ENCODE measurements at places on chromosomes 7 and 10. TPM values are rescaled to one million over a fixed set of nuclear protein-coding genes. Genes with fewer than 3 reads are reported as not detected.

GRCh38 chr7:117009705-117010361, 56.5 kb downstream of the ST7 start:
- DNase-seq: no peak

- no peak for DNase-seq
These were observed 2.5 kb downstream of the LBX1 start for GRCh38 chr10:101226491-101227428.

DNA sequence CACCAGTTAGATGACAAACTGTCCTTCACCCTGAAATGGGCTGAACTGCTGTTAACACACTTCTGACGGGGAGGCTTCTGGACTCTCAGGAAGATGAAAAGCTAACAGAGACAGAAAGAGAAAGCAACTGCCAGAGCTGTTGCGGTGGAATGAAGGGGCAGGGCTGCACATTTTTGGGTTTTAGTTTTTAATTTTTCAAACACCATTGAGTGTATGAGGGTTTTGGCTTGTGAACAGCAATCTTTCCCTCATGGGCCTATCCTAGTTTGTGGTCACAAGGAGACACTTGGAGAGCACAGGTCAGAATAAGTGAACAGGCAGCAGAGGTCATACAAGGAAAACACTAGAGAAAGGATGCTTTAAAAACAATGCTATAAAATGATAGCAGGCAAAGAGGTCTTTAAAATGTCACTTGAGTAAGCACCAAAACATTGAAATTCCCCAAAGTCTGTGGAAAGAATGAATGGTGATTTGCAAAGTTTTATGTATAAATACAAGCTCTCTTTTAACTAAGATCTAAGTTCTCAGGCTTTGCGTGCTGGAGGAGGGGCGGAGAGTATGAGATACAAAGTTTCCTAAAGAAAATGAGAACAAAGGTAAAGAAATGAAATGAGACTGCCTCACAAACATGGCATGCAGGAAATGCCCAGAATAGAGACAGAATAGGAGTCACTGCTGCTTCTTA, 101.4 kb upstream of the GLI3 start:
- no peak for DNase-seq

GRCh38 chr7:106757846-106758245, 96.9 kb upstream of the CCDC71L start:
- DNase-seq: no peak

DNA sequence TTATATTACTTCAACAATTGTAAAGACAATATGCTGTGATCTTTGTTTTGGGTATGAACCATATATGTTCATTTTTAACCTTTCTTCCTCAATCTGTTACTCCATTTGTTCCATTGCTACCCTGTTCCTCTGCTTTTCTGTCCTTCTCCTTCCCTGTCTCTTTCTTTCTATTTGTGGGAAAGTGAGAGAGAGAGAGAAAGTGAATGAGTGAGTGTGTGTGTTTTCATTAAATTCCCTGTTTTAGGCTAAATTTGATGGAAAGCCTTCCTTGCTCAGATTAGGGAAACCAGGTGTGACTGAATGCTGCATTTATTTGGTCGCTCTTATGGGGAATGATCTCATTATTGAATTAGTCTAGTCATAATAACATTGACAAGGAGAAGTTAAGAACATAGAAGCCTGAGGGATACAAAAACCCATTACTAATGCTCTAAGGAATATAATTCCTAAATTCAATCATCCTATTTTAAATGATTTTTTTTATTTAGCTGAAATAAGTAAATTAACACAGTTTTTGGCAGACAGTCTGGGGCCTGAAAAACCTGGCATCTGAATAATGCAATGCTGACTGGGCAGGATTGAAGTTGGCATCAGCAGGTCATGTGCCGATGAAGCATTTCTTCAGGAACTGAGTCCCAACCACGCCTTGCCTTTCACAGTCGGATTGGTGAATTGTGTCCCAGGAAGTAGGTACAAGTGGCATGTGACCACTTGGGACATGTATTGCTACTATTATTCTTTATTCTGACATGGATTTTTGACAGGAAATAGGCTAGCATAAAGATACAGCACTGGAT, 117.6 kb upstream of the LRGUK start:
- no peak for DNase-seq

GRCh38 chr10:115882021-115882420, 391.0 kb downstream of the GFRA1 start:
- no peak for DNase-seq

- no peak for DNase-seq
These were observed 160.6 kb upstream of the EEPD1 start for GRCh38 chr7:35992436-35992835.

The ANLN gene
- total RNA-seq: 72.0 TPM

The DKK1 gene
- 262 TPM for total RNA-seq

The ADAM22 gene
- 6.7 TPM for total RNA-seq

The IKZF1 gene
- not detected for total RNA-seq
